ENCODE measurements at places on chromosomes 4 and X.
A peak's percentile ranks its signal among the peaks of the same experiment; 100 is the strongest.

DNA sequence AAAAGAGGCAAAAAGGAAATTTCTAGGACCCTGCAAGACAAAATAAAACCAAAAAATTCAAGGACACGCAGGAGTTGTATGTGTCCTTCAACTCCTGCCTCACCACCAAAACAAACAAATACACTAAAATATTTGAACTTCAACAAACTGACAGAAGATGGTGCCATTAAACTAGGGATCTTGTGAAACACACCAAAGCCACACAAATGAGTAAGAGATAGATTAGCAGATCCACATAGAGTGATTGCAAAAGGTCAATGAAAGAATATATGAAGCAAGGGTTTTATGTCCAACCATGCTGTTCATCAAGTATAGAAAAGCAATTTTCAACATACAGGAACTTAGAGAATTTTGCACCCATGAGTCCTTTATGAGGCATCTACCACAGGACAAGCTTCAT, 40.1 kb upstream of the SCML1 start:
- DNase-seq = no peak

DNA sequence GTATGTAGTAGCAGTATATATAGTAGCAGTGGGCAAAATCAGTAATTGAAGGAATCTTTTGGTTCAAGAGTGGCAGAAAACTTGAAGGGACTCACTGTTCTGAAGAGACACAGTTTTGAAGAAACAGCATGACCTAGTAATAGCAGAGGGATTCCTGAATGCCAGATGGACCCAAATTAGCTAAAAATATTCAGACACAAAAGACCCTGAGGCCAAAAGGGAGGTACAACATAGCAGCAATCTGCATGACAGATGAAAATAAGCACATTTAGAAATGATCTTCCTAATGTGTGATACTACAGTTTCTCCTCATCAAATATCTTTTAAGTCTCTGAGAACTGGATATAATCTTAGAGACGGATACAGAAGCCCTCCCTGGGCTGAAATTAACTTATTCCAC, 536.6 kb downstream of the PPARGC1A start:
- DNase-seq = no peak

GRCh38 chr4:39365830-39366771, at the start of gene RFC1:
TSS of gene RFC1 (minus strand) at chr4:39366362. CDS start at chr4:39366241, 121 bp downstream.
- peak; percentile 96 for DNase-seq

DNA sequence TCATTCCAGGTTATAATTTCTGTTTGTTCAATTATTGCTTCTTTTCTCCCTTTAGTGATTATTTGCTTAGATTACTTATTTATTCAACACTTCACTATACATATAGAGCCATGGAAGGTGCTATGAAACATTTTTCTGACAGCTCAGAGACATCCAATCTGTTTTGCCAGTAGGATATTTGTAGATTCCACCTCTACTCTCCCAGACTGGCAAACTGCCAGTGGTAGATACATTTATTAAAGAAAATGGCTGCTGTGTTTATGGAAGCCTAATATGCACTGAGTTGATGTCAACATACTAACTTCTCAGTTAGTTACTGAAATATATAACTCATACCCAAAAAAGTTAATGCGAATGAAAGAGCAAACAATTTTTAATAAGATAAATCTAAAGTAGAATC, 348.6 kb downstream of the TRAM1L1 start:
- no peak for DNase-seq

DNA sequence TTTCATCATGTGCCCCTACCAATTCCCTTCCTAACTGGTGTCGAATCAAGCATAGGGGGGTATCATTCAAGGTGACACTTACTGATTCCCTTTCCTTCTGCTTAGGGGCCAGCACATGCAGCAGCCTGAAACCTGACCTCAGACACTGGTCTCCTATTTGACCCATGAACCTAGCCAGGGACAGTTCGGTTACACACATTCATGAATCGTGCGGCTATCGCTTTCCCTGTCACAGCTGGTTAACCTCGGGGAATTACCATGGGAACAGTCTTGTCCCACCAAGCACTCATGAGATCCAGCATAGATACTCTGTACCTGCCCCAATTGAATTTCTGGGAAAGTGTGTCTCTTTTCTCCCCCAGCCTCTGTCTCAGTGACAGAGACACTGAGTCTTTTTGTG, 140.4 kb downstream of the ZNF674 start:
- no peak for DNase-seq

DNA sequence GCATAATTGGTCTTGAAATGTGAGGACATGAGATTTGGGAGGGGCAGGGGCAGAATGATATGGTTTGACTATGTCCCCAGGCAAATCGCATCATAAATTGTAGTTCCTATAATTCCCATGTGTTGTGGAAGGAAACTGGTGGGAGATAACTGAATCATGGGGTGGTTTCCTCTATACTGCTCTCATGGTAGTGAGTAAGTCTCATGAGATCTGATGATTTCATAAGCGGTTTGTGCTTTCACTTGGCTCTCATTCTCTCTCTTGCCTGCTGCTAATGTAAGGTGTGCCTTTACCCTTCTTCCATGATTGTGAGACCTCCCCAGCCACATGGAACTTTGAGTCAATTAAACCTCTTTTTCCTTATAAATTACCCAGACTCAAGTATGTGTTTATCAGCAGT, 2595.9 kb downstream of the PCDH7 start:
- DNase-seq = no peak

DNA sequence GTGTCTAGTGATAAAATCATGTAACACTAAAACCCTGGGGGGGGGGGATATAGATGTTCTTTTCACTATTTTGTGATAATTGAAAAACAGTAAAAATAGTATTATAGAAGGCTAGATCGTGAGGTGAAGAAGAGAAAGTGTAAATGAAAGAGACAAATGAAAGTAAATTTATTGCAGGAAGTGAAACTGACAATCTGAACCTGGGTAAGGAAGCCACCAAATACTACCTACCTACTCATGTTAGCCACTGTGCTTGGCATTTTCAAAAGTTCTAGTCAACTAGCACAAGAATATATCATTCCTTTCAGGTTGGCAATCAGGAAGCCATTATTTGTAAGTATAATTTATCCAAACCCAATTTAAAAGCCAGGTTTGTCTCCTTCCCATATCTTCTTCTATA, 1366.1 kb downstream of the FAM133A start:
- DNase-seq = no peak

- DNase-seq = no peak
These were observed 39.1 kb downstream of the HAND2 start for GRCh38 chr4:173490817-173491528.

GRCh38 chr4:176150356-176150682, 45.1 kb downstream of the SPATA4 start:
- DNase-seq = no peak

GRCh38 chr4:144734522-144734921, 88.6 kb downstream of the HHIP start:
- no peak for DNase-seq

DNA sequence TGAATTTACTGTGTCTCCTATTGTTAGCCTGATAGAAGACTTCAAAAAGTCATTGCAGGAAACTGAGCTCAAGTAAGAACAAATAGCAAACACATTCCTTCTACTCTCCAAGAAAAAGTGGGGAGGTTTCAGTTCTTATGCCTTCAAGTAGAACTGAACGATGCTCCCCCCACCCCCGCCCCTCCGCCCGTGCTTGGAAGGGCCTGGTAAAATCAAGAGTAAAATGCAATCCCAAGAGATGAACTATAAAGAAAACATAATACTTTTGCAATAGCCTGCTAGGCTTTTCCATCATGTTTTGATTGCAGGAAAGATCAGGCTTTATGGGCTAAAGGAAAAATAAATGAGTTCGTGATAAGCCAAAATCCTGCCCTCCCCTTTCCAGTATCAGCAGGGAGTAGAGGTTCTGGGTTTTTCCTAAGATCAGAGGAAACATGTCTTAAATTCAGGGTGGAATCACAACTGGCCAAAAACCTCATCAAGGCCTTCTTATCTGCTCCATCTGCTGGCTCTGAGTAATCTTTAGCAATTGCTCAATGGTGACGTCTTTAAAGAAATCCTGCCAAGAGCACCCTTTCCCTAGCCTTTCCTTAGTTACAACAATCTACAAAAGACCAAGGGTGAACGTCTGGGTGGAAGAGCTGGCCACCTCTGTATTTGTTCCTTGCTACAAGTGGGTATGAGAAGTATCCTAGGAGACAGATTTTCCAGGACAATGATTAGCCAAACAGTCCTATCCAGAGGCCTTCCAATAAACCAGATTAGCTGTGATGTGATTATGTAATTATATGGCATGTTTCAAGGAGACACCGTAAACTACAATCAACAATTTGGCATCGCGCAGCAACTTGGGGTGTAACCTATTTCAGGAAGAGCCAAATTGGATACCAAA, 66.3 kb upstream of the FAM9C start:
- DNase-seq = no peak

- no peak for DNase-seq
These were observed 33.7 kb downstream of the COQ2 start for GRCh38 chr4:83250687-83251446.

DNA sequence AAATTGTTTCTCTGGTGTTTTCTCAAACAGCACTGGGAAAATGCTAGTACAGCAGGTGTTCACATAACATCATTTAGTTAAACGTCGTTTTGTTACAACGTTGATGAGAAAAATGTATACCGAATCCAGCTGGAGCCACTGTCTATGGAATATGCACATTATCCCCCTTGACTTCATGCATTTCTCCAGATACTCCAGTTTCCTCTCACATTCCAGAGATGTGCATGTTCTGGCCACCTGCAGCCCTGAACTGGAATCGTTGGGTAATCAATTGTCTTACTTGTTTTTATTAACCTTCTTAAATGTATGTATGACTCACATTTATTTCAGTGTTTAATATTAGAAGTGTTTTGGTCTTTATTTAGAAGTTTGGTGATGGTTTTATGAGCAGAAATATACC, 18.4 kb upstream of the ODAM start:
- DNase-seq = no peak

DNA sequence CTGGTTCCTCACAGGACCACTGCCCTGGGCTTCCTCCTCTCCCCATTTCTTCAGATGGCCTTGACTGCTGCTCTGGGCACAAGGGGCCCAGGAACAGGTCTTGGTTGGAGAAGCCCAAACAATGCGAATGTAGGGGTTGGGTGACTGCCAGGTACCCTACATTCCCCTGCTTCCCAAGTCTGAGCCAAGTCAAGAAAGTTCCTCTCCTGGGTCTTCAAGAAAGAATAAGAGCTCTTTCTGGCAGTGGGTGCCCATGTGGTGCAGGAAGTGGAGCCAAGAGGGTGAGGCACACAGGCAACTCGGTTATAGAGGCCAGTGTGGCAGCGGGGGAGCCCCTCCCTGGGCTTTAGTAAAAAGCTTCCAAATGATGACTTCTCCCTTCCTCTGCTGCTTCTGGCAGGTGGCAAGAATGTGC, 2.7 kb downstream of the SLC34A2 start:
- DNase-seq = no peak

DNA sequence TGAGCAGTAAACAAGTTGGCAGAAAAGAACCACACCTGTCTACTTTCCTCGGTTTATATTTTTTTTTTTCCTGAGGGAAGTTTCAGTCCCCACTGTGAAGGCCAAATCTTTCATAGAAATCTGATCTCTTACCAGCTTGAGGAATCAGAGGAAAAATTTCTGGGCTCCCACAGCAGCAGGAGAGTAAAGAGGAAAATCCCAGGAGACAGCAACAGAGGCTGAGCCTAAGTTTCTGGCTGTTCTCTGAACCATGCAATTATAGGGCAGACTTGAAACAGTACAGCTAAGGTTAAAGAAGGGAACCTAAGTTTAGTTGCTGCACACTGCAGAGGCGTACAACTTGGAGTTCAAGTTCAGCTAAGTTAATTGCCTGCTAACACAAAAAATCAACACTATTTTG, 1090.9 kb upstream of the INTU start:
- DNase-seq = no peak

- no peak for DNase-seq
These were observed 2.7 kb downstream of the EFNB1 start for GRCh38 chrX:68831405-68832100.

DNA sequence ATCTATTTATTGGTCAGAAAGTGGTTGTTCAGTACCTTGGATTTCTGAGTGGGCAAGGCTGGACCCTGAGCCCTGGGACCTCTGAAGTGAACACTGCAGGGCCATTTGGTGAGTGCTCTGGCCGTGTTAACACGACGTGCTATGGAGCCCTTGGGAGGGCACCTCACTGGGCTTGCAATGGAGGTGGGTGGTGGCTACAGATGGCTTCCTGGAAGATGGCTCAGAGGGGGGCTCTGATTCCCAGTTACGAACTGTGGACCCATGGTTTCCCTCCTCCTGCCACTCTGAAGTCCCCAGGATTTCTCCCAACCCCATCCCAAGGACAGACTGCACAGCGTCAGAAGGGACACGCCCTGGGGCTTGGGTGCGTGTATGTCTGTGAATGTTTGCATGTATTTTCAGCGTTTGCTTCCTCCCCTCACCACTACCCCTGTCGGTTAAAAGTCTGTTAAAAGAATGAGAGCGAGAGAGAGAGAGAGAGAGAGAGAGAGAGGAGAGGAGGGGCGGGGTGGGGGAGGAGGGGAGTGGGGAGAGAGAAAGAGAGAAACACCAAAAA, 3.7 kb upstream of the RHOH start:
- DNase-seq = peak; percentile 62

GRCh38 chr4:38842994-38843393, 13.6 kb downstream of the TLR6 start:
- DNase-seq = no peak

GRCh38 chr4:94375364-94375763, 32.7 kb upstream of the HPGDS start:
- no peak for DNase-seq

- DNase-seq = peak; percentile 41
These were observed 67.6 kb upstream of the SLC7A3 start for GRCh38 chrX:70998411-70999027.

GRCh38 chrX:8783097-8783713, 18.0 kb downstream of the FAM9A start:
- peak; percentile 59 for DNase-seq

DNA sequence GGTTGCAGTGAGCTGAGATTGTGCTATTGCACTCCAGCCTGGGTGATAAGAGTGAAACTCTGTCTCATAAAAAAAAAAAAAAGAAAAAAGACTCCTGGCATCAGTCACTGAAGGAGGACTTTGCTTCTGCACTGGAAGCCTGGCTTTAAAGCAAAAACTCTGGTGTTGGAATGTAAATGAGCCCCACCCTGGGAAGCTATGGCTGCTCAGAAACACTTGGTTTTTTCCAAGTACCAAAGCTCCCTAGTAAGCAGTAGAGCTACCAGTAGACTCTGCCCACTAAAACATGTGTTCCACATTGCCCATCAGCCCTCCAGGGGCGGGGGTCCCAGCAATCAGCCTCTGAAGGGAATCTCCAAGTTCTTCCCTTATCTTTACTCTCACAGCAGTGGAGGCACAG, 154.4 kb downstream of the SHROOM3 start:
- DNase-seq = no peak

DNA sequence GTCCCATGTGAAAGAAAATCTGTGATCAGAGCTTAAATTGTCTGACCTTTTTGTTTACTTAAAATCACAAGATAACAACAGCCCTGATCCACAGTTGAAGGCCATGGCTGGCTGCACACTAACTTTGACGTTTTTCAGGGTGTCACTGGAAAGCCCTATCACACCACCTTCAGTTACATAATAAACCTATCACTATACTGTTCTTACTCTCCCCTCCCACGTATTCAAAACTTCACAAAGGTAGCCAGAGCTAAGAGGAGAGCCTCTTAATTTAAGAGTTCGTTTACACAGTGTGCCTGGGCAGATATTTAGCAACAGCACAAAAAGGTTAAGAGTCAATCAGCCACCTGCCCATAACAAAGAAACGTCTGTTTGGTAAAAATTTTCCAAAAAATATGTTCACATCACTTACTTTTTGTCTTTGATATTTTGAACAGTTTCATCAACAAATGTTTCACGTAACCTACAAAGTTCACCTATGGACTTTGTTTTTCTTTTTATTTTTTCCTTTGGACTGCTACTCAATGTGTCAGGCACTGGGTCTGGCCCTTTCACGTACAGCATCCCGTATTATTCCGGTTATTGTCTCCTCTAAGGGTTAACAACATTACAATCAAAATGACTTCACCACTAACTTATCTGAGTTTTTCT, 25.0 kb downstream of the RFC1 start:
- DNase-seq = no peak
